ENCODE measurements at places on chromosomes 11 and 22.

DNA sequence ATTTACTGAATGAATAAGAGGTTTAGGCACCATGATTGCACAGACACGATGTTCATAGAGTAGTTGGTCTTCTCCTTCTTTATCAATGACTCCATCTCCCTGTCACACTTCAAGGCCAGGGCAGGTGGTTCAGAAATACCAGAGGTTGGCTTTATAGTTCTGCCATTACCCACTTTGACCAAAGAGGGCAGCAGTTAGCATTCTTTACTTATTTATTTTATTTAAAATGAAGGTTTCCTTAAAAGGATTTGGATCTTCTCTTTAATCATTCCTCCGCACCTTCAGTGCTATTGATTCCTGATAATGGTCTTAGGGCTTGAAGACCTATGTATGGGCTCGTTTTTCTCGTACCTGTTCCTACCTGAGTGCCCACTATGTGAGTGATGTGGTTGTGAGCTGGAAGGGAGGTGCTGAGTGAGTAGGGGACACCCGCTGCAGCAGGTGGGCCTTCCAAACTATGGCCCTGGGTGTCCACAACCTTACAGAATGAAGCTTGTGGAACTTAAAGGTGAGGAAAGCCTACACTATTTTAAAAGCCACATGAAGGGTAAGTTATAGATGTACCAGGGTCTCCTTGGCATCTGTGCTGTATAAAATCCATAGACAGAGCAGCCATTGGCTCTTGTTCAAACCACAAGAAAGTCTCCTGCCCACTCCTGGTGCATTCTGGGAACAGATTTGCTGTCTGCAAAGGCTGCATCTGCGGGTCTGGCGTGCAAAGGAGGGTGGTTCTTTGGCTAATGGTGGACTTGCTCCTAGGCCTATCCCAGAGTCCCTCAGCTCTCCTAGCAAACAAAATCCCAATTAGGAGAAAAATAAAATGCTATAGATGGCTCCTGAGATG, 35.0 kb downstream of the TIMP3 start:
- DNase-seq = peak; percentile 5

DNA sequence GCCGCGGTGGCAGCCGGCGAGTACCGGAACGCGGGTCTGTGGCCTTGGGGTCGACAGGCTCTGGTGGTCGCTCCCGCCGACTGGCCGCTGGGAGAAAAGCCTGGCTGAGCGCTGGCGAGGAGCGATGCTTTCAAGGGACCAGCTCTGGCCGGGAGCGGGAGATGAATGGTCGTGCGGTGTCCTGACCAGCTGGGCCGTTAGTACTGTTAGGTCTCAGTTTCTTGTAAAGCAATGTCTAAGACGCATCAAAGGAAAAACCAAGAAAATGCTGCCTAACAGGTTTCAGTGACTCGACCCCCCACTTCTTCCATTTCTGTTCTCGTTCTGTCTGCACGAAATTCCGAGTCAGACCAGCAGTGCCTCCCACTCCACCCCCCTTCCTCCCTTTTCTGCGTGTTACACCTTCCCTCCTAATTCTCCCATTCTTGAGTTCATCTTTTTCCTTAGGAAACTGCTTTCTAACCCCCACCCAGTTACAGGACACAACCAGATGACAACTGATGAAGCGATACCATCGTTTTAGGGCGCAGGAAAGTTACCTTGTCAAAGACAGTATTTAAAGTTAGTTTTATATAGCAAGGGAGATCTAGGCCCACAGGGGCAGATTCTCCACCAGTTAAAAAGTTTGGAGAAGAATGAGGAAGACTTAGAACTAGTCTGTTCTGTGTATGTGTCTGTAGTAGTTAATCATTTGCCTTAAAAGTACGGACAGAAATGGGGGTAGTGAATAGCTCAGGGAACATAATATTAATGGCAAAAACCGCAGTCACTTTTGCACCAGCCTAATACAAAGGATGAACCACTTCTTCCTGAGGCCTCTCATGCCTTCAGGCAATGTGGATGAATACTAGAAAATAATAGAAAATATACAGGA, 1.0 kb downstream of the CUL5 start:
- DNase-seq = no peak

GRCh38 chr11:67211656-67212436, 54.4 kb upstream of the GRK2 start:
- no peak for DNase-seq

DNA sequence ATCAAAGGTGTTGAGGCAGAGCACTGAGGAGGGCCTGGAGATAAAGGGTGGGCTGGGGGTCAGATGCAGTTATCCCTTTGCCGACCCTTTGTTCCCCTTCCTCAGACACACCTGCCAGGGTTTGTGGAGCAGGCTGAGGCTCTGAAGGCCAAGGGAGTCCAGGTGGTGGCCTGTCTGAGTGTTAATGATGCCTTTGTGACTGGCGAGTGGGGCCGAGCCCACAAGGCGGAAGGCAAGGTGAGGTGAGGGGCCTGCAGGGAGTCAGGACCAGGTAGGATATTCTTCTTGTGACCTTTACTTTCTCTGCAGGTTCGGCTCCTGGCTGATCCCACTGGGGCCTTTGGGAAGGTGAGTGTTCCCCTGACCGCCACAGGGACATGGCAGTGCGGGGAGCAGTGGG, 2.6 kb downstream of the PRDX5 start:
- no peak for DNase-seq

- DNase-seq = no peak
These were observed 163.4 kb upstream of the NCAM1 start for GRCh38 chr11:112797648-112798293.

- DNase-seq = no peak
These were observed 31.2 kb downstream of the MTMR3 start for GRCh38 chr22:29914165-29914564.

DNA sequence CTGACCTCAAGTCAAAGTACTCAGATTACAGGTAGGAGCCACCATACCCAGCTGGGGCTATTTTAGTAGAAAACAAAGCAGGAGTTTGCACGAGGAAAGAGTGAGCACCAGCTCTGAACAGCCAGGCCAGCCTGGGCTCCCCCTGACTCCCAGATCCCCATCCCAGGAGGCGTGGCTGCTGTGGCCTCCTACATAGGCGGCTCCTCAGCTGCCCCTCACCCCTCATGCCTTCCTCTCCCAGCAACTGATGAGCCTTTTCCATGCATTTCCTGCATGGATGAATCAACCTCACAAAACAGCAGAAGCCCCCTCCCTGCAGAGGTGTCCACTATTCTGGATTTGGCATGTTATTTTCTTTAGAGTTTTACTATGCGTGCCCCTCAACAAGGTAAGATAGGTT, 10.5 kb upstream of the FLRT1 start:
- no peak for DNase-seq

Data from A549 (cell line).